ENCODE measurements at places on chromosomes 2 and 18.

GRCh38 chr2:50103442-50103841, 928.5 kb downstream of the NRXN1 start:
- no peak for DNase-seq

- DNase-seq, result peak; percentile 13
Measured at GRCh38 chr2:98560256-98560771, 48.0 kb downstream of the COA5 start.

GRCh38 chr2:3654011-3654410, 4.0 kb upstream of the ALLC start:
- no peak for DNase-seq

- no peak for DNase-seq
Measured at GRCh38 chr2:53654396-53654795, 113.2 kb upstream of the CHAC2 start.

- DNase-seq, result peak; percentile 79
Measured at GRCh38 chr2:172404824-172405223, 22.6 kb upstream of the ITGA6 start.

GRCh38 chr18:6878556-6879297, 149.2 kb downstream of the ARHGAP28 start:
- no peak for DNase-seq

DNA sequence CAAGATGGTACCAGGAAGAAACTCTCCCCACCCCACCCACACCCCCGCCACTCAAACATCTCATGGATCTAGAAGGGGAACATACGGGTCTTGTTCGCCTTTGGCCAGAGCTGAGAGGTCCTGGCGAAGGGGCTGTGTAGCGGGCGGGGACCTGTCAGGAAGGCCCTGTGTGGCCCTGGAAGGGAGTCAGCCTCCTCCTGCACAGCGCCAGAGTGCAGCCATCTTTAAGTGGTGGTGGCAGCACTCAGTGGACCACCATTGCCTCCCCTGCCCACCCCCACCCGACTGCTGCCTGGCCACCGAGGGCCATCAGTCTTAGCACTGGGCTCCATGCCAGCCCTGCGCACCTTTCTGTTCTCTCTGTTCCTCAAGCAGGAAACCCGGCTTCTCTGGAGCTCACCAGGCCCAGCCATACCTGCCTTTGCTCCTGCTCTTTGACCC, 11.6 kb upstream of the FAHD2A start:
- DNase-seq, result no peak

DNA sequence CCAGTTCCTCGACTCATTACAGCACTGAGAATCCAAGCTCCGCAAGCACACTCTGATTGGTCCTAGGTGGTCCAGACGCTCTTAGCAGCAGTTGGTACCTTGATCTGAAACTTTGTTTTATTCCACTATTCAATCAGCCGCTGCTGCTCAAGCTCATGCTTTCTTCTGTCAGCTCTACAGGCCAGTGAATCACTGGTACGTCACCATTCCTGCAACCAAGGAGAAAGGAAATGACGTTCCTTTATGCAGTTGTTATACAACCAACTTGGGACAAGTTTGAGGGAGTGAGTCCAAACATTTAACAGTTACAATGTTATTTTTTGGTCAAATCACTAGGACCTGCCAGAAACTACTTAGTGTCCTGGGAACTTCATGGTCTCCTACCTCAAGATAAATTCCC, 398.8 kb upstream of the TMEFF2 start:
- no peak for DNase-seq

DNA sequence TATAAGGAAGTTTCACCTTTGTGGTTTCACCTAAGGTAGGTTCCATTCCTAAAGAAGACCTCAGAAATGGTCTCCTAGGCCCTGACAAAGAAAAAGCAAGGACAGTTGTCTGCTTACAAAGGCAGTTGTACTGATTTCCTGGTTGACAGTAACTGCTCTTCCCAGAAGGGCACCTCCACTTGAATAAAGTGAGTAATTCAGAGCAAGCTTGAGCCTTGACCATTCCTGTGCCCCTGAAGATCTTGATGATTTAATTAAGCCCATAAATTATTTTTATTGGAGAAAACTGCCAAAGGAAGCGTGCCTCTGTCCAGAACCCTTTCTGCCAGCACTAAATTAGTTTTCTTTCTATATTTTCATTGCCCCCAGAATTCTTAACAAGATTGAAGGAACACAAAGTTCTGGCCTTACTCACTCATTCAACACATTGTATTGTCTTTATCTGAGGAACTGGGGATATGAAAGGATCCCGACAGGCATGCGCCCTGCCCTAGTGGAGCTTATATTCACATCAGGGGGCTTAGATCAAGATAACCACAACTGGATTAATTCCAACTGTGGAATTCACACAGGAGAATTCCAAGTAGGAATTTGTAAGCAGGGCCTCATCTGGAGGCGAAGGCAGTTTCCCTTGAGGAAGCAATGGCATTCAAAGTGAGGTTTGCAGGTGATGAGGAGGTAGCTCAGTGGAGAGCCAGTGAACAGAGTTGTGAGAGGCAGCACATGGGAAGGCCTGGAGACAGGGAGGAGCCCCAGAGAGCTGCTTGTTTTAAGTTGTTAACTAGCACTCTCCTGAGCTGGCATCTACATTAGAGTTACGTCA, 21.2 kb downstream of the PTRHD1 start:
- DNase-seq, result no peak

DNA sequence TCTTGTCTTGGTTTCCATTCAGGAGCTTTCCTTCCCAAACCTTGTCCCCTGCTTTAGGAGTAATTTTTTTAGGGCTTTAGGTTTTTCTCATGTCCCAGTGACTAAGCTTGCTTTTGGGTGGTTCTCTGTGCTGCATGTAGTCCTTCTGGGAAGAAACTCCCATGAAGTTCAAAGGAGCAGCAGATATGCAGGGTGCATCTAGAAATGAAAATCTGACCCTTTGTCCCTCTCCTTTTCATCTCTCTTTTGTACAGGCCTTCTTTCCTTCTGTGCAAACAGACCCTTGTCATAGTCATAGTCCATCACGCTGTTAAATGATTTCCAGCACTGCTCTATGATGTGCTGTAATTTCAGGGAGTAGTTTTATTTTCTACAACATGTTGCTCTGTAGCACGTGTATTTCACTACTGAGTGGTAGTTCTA, 20.4 kb downstream of the FMNL2 start:
- DNase-seq, result no peak

- no peak for DNase-seq
Measured at GRCh38 chr2:626491-627339, 50.5 kb downstream of the TMEM18 start.

DNA sequence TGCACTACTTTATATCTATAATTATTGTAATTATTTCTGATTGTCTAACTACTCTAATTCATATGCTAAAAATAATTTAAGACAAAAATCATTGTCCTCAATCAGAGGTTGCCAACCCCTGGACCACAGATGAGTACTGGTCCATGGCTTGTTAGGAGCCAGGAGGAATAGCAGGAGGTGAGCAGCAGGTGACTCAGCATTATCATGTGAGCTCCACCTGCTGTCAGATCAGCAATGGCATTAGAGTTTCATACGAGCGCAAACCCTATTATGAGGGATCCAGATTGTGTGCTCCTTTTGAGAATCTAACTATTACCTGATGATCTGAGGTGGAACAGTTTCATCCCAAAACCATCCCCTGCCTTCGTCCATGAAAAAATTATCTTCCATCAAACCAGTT, 1434.4 kb downstream of the LRP1B start:
- no peak for DNase-seq

GRCh38 chr18:395456-396250, 104.8 kb downstream of the COLEC12 start:
- peak; percentile 26 for DNase-seq

- DNase-seq, result peak; percentile 86
Measured at GRCh38 chr2:112626604-112627059, 19.1 kb upstream of the SLC20A1 start.

DNA sequence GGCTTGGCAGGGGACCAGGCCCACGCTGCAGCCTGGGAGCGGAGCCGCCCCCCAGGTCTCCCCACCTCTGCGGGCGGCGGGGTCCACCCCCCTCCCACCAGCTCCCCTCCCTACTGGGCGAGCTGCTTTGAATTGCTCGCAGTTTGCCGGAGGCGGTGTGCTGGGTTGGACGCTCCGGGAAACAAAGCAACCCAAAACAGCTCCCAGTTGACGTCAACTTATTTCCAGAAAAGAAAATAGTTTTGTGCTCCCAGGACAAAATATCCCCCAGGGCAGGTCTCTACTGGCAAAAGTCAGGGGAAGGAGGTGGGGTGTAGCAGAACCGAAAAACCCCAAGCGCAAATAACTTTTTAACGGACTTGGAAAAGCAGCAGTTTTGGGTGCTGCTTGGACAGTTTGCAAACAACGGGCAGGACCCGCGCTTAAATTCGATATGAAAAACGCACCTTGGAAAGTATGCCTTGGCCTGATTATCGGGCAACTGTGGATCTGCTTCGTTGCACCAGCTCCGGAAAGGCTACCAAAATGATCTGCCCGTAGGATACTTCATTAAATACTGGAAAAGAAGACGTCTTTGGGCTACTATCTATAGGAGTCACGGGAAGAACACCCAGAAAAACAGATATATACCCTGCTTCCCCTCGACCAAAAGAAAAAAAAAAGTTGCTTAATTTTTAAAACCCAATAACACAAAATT, 2.8 kb upstream of the KCTD1 start:
- DNase-seq, result no peak

DNA sequence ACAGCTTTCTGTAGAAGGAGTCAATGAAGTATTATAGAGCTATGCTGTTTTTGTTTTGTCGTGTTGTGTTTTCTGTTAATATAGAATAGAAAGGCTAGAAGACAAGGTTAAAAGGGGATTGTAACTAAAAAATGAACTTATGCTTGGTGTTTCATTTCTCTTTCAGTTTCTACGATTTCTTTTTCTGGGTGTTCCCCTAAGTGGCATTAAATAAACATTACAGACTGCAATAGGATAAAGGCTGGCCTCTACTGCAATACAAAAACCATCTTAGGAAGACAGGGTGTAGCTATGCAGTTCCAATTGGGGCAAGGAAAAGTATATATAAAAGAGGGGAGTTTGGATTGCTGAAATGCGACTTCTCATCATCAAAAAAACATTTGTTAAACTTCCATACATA, 1609.7 kb upstream of the ACVR2A start:
- DNase-seq, result no peak

GRCh38 chr2:222305516-222306392, 7.0 kb upstream of the PAX3 start:
- peak; percentile 51 for DNase-seq

DNA sequence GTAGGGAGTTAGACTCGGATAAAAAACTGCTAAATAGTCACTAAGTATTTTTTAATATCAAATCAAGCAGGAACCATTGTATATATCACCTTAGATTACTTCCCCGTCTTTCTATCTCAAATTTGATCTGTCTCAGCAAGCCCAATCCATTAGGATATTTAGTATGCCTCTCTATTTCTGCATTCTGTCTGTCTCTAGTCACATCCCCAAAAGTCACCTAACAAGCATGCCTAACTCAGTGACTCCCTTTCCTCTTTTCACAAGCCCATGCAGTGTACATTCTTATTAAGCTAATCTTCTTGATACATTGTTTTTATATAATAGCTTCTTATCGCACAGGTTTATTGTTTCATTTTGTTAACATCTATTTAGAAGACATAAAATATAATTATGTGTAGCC, 57.8 kb downstream of the PDE1A start:
- no peak for DNase-seq

GRCh38 chr18:6431659-6432318, 17.1 kb upstream of the L3MBTL4 start:
- no peak for DNase-seq

DNA sequence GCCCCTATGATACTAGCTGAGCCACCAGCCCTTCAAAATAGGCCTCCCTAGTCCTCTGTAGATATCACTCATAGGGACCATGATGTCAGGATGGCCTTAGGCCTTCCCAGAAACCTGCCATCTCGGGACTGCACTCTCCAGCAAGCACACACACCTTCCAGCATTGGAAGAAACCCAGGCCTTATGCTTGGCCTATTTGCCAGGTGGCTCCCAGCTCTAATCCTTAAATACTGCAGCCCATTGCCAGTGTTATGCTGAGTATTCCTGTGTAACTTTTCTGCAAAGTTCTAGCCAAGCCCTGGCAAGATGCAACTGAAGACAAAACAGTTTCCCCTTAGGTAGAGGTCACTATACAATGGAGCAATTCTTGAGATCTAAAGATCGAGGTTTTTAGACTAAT, 316.5 kb downstream of the SETBP1 start:
- DNase-seq, result no peak

GRCh38 chr2:144539289-144539782, 19.4 kb upstream of the ZEB2 start:
- DNase-seq, result no peak

DNA sequence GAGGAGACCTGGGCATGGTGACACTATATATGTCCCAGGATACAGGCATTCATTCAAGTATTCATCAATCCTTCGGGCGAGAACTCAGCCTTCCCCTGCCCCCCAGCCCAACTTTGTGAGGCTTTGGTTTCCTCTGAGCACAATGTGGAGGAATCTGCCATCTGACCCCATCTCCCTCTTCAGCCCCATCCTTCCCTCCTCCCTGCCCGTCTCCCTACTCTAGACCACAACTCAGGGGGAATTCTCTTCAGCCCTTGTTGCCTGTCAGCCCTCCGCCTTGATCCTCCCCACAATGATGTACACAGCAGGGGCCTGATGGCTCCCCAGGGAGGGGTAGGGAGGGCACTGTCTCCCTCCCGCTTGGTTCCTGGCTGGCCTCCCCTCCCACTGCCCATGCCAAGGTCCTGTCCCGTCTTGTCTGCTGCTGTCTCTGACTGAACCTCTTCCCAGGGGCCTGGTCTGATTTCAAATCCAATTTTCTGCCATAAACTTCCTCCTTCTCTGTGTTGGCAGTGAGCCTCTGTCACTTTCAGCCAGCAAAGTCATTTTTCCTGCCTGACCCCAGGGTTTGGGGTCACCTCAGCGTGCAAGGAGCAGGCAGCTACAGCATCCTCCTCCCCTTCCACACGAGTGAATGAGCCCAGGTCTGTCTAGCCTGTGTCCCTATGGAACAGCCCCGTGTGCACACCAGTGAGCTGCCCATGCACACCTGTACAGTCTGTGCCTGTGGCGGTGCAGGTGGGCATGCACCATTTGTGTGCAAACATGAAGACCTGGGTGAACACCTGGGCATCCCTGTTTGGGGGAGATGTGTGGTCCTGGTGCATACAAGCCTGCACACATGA, 197.3 kb downstream of the CELF4 start:
- no peak for DNase-seq

DNA sequence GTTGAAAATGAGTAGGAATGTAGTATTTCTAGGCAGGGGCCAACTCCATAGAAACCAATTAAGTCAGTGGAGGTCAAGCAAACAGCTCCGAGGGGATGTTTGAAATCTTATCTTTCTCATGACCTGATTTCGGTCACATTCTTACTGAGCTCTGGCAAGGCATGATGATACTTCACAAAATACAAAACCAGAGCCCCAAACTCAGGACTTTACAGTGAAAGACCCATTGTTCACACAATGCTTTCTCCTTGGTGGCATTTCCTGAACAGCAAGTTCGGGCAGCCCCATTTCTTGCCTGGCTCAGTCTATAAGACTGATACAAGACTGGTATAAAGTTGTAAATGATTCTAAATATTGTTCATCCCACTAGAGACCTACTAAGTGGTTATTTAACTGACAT, 53.3 kb downstream of the LAMA1 start:
- no peak for DNase-seq
